ENCODE measurements at places on chromosomes 5 and 9.

GRCh38 chr5:100542086-100542485, 6.9 kb downstream of the FAM174A start:
- no peak for DNase-seq

- no peak for DNase-seq
These were observed 23.6 kb downstream of the MARCHF6 start for GRCh38 chr5:10377081-10377480.

DNA sequence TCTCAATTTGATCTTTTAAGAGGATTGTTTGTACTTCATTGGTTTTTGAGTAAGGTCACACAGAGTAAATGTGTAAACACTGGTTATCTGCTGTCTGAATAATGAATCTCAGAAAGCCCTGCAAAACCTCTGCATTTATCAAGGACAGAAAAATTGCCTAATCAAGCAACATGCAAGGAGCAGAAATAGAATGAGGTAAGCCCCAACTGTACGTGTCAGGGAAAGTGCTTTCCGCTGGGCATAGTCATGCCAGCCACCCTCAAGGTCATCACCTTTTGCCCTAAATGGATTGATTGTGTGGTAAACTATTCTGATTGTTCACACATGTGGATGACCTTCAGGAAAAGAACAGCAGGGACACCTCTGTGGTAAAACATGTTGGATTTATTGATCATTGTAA, 376.9 kb upstream of the KCNN2 start:
- DNase-seq = no peak

DNA sequence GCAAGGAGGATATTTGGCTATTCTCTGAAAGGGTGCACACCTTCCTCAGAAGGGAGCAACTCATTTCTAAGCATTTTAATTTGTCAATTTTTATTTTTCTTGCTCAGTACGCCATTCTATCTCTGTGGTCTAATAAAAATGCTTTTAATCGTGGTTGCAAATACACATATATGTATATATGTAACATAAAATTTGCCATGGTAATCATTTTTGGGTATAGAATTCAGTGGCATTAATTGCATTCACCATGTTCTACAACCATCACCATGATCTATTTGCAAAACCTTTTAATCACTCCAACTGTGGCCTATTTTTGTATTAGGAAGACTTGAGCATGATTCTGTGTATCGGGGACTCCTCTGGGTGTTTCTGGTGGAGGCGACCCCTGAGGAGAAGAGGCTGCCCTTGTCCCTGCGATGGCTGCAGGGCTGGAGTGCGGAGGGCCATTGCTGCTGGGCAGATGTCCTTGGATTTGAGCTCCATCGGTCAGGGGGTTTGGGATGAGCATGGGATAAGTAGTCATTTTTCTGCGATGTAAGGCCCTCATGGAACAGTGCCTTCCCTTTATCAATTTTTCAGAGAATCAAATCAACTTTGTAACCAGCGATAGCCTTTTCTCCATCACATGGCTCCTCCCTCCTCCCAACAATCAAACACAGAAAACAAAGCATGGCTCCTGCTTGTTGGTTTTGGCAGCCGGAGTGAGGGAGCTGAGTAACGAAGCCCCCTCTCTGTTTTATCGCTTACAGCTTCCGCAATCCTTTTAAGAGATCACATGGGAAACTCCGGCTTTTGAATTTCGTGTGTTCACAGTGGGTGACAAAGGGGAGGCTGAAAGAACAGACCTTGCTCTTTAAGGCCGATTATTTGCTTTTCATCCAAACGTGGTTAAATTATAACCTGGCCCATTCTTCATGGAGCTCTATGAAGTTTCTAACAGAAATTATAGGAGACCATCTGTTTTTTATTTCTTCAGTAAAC, 187.3 kb downstream of the TENT4A start:
- no peak for DNase-seq

DNA sequence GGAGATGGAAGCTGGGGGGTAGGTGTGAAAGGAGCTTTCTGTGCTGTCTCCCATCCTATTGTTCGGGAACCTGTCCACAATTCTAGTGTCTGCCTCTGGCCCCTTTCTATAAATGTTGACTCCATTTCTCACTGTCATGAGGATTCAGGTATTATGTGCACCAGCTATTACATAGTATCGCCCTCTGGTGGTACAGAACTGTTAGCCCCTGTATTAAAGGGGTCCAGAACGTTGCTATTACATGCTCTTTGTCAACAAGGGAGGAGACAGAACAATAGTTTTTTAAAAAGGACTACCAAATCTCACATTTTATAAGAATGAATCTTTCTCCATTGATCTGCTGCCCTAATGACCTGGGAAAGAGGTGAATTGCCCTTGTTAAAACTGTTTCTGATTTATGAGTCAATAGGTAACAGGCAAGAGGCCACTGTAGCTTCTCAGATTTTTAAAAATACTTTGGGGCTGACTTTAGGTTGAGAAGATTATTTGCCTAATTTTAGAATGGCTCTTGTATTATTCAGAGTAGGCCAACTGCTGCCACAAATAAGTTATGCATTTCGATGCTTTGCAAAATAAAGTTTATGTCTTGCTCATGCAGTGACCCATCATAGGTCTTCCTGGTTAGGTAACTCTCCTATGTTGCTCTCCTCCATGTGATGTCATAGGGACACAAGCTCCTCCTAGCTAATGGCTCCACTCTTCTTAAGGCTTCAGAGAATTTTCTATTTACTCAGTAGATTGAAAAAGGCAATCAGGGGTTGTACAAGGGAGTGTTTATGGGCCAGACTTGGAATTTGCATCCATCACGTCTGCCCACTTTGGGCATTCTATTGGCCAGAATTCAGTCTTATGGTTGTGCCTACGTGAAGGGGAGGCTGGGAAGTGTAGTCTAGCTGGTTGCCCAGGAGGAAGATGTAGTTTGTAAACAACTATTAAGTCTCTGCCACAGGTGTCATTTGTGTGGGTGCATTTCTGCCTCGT, 20.8 kb downstream of the DCANP1 start:
- DNase-seq = no peak

GRCh38 chr5:96595300-96596090, 66.7 kb upstream of the CAST start:
- no peak for DNase-seq

- no peak for DNase-seq
These were observed 1.4 kb downstream of the PCDHA13 start for GRCh38 chr5:140883373-140883772.

GRCh38 chr9:114850871-114851270, 45.0 kb upstream of the TNFSF15 start:
- no peak for DNase-seq

- no peak for DNase-seq
These were observed 665 bp downstream of the TCF7 start for GRCh38 chr5:134114886-134115805.

DNA sequence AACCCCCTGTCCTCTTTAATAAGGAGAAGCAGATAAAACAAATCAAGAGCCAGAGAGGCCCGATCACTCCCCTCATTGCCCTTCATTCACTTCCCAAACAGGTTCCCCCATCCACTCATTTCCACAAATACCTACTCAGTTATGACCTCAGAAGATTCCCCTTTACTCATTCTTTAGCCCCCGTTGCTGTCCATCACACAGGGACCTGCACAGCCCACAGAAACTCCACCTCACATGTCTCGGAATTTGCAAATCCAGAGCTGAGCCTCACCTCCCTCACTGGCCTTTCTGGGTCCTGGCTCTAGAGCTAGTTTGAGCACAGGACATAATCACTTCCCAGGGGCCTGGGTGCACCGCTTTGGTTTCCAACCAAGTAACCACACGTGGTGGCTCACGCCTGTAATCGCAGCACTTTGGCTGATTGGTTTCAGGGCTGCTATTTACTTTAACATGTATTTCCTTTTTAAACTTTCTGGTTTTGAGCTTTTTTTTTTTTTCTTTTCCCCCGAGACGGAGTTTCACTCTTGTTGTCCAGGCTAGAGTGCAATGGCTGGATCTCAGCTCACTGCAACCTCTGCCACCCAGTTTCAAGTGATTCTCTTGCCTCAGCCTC, 17.8 kb downstream of the ATP6V0E1 start:
- no peak for DNase-seq

DNA sequence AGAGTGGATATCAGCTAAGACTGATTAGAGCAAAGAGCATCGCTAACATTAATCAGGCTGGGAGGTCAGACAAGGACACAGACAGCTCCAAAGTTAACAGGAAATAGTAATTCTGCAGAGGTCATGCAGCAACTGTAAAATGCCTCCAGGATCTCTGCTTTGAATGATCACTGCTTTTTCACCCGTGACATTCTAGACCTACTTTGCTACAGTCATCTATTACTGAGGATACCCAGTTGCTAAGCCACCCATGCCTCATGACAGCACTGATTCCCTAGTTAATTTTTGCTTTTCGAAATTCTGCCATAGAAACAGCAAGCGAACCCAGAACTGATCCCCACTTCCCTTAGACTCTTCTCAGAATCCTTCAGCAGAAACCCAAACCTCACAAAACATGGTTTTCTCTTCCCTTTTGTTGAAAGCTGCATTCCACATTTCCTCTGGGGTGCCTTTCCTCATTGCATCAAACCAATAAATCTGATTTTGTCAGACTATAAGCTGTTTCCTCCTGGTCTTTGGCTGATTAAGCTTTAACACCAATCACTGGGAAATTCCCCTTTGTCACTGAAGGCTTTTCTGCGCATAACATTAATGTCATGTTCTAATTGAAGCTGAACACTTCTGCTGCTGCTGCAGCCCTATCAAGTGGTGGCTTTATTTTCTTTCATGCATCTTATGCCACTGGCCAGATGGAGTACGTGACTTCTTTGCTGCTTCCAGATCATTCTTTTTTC, 201.1 kb upstream of the CHD1 start:
- no peak for DNase-seq

- DNase-seq = no peak
These were observed 10.0 kb upstream of the HDHD3 start for GRCh38 chr9:113386571-113387393.

DNA sequence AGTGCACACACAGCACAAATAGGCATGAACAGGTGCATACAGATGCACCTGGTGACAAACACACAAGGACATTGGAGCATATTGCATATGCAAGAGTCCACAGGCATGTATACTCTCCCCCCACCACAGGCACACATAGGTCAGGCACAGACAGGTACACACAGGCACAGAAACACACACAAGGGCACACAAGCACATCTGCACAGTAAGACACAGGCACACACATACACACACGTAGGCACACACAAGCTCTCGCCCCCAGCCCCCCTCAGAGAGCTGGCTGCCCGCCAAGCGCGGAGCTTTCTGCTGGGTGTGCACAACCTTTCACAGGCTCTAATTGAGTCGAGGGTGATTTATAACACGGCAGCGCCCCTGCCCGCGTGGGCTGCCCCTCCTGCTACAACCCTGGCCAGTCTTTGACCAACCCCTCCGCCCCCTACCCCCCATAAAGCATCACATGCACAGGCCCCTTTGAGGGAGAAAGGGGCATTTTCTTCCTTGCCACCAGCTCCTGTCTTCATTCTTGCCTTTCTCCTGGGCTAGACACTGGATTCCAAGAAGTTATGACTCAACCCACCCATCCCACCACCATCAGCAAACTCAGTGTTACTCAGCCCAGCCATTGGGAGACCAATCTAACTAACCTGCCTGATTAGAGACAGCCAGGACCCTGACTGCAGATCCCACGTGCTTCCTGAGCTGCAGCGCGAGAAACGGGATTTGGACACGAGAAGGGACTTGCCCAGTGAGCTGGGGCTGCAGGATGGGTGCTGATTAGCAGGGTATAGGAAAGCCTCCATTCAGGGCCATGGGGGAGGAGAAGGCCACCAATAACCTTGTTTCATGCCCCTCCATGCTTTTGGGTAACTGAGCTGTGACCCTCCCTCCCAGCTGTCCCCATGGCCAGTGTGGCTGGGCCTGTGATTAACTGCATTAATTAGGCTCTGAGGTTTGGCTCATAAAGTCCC, 42.8 kb upstream of the PSD2 start:
- no peak for DNase-seq

GRCh38 chr5:3195994-3196393, 399.6 kb upstream of the IRX1 start:
- no peak for DNase-seq

DNA sequence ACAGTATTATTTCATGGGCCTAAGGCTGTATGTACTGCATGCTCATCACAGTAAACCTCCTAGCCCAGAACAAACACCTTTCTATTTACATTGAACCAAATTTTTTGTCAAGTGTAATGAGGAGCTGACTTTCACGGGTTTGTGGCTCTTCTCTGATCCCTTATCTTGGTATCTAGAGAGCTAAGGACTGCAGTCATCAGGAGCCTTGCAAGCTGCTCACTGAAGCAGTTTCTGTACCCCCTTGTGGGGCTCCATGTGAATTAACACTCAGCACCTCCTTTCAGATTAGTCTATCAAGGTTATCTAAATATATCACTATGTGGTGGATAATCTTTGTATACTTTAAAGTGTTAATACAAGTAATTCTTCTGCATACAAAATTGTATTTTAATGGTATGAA, 108.2 kb downstream of the AUH start:
- no peak for DNase-seq

DNA sequence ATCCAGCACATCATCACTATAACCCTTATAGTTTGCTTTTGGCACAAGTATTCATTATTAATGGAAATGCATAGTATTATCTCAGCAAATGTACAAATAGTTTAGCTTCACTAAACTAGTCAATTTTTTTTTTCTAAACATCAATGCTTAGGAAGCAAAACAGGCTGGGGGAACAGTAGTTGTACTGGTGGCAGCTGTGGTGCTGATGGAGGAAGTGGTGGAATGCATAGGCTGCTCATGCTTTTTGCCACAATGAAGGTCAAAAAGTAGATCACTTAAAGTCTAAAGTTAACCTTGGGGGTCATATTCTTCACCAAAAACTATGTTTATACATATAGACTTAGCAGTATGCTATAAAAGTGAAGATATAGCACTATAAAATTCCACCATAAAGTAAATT, 36.3 kb upstream of the CDKN2B start:
- no peak for DNase-seq

Measured in cortex of kidney (tissue), 1 donor.